ENCODE measurements at places on chromosomes 5 and 9. TPM values are rescaled to one million over a fixed set of nuclear protein-coding genes. Genes with fewer than 3 reads are reported as not detected.

The CORO2A gene
- total RNA-seq, result 1.2 TPM

The SPRY4 gene
- 7.1 TPM for total RNA-seq

The ANKRD20A1 gene
- total RNA-seq, result 1.8 TPM

The ELOVL7 gene
- total RNA-seq, result 12.0 TPM

The PCA3 gene
- total RNA-seq, result not detected

The HSPB3 gene
- not detected for total RNA-seq

The PAEP gene
- total RNA-seq, result not detected

The ABO gene
- total RNA-seq, result not detected

The SOHLH1 gene
- total RNA-seq, result not detected
